Activated CD4-positive, alpha-beta T cell treated with anti-CD3 and anti-CD28 coated beads, Interleukin-2, amount 10 ng/mL, durations not matched to agents 7 days and 5 days (primary cell): ENCODE measurements at places on chromosomes 6 and 20. TPM values are rescaled to one million over a fixed set of nuclear protein-coding genes. Genes with fewer than 3 reads are reported as not detected.

Gene DCDC2
- total RNA-seq, result not detected

Gene SLC22A2
- total RNA-seq, result not detected

Gene LINC00237
- not detected for total RNA-seq

Gene PSMB1
- total RNA-seq, result 148 TPM

Gene MACROD2
- not detected for total RNA-seq
